ENCODE measurements at places on chromosomes 12 and 14.

GRCh38 chr12:131126662-131127173 lies 173.0 kb downstream of the ADGRD1 start:
- no peak for DNase-seq

DNA sequence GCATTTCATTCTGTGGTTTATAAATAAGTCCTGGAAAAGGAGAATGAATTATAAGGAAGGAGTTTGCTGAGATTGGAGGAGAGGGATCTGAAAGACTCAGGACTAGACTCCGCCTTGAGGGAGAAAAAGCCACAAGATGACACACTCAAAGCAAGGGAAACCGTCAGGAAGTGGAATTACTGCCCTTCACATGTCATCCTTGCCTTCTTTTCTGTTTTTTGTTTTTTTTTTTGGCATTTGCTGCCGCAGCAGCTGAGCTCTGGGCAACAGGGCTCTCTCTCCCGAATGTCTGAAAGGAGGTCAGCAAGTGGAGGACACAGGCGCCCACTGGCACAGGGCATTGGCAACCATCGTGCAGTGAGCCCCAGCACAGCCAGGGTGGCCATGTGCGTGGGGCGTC lies 344.9 kb downstream of the DPF3 start:
- peak; percentile 23 for DNase-seq

DNA sequence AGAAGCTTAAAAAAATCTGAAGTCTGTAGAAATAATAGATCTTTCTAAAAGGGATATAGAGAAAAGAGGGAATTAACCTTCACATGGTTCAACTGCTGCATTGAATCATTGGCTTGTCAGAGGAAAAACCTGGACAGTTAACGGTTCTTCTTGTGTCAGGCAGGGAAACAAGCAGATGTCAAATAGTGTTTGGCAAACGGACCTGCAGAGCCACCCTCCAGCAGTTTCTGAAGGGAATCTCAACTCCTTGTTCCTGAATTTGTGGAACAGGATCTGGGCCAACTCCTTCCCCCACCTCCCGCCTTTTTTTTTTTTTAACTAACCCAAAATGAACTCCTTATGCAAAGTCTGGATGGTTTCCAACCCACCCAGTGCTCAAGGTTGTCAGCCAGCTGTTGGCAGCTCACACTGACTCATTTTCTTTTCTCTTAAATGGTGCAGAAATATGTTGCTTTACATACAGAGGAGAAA lies 187.3 kb downstream of the CAND1 start:
- peak; percentile 88 for DNase-seq

- DNase-seq = peak; percentile 12
Observed at GRCh38 chr12:99906786-99907579, 77.8 kb downstream of the ANKS1B start.

DNA sequence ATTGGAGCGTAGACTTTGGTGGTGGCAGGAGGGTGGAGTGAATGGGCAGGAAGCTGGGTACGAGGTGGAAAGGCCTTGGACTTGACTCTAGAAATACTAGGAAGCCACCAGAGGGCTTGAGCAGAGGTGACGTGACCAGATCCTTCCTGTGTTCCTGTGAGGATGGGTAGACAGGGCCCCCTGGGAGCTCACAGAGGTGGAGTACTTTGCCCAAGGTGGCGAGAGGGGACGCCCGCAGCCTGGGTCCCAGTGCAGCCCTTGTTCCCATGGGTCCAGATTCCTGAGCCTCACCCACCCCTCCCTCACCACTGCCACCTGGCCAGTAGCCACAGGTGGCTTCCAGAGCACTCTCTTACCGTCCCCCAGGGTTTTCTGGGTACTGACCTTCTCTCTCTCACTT lies 89.8 kb downstream of the KIF26A start:
- DNase-seq = no peak

- DNase-seq = no peak
Observed at GRCh38 chr14:75562089-75562488, 16.3 kb upstream of the FLVCR2 start.

DNA sequence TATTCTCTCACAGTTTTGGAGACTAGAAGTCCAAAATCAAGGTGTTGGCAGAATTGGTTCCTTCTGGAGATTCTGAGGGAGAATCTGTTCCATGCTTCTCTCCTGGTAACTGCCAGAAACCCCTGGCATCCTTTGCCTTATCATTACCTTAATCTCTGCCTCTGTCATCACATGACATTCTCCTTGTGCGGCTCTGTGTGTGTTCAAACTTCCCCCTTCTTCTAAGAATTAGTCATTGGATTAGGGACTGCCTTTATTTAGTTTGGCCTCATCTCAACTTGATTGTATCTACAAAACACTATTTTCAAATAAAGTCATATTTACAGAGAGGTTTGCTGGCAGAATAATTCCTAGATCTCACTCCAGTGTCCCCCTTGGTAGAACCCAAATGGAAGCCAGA lies 68.9 kb downstream of the ZNF641 start:
- no peak for DNase-seq

DNA sequence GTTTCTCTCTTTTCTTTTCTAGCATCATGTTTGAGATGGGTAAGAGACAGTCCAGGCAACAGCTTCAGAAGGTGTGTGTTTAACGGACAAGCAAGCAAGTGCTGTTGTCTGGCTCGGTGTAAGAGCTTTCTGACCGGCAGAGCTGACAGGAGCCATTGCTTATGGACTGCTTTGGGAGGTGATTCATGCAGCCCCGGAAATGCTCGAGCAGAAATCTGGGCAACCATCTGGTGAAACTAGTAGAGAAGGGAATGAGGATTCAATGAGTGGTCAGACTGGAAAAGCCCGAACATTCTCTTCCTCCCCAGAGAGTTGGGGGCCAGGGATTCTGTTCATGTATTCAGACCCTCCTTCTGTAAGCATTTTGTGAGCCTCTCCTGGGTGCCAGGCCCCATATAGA lies 24.4 kb downstream of the TUNAR start:
- DNase-seq = peak; percentile 23

DNA sequence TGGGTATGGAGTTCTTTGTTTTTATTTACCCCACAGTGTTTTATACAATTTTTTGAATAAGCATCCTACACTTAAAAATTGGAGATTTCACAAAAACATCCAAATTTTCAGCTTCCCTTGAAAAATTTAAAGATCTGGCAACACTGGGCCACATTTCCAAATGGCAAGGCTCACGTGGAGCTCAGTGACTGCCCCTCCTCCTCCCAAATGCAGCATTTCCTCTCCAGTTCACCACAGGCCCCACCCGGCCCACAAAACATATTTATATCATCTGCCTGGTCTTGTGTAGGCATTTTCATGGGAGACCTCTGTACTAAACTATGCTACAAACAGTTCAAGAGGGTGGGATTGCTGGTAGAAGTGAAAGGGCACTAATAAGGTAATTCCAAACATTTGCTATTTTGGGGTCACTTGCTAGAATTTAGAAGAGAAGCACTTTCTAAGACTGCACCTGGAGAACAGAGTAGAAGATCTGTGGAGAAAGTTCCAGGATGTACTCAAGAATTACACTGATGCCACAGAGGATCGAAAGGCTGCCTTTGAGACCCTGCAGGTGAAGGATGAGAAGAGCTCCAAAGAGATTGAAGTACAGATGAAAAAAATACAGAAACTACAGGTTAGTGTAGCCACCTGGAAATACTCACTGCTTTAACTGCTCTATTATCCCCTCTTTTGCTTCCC lies 7.3 kb downstream of the FKBP11 start:
- no peak for DNase-seq
